Fibroblast of skin of scalp (primary cell): ENCODE measurements at places on chromosomes 3 and 15.

- peak; percentile 69 for DNase-seq
Measured at GRCh38 chr15:92682741-92683510, 27.4 kb upstream of the FAM174B start.

GRCh38 chr3:195061756-195062655, 209.0 kb downstream of the XXYLT1 start:
- no peak for DNase-seq

- no peak for DNase-seq
Measured at GRCh38 chr3:83524901-83525300, 1433.9 kb upstream of the CADM2 start.

DNA sequence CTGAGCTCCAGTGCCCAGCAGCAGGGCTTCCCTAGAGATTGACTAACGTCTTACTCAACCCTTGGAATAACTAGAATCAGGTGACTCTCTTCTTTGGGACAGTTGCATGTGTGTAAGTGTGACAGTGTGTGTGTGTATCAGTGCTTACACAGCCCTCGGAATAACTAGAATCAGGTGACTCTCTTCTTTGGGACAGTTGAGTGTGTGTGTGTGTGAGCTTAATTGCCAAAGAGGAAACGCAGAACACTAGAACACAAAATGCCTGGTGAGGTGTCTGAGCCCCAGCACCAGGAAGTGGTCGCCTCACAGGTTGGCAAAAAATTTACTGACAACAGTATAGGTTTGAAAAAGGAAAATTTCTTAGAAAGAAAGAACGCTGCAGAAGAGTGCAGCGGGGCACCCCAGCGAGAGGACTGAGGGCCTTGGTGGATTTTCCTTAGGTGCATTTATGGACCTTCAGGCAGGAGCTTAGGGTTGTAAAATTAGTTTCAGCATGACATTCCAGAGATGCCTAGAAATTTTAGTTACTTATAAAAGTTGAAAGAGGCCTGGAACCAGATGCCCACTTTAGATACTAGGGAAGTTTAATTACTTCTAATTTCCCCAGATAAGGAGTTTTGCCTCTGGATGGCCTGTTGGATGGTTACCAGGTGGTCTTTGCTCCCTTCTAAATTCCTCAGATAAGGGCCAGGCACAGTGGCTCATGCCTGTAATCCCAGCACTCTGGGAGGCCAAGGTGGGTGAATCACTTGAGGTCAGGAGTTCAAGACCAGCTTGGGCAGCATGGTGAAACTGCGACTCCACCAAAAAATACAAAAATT, 3.7 kb upstream of the WDR82 start:
- DNase-seq = no peak

- DNase-seq = no peak
Measured at GRCh38 chr3:140572334-140572733, 105.5 kb upstream of the TRIM42 start.

DNA sequence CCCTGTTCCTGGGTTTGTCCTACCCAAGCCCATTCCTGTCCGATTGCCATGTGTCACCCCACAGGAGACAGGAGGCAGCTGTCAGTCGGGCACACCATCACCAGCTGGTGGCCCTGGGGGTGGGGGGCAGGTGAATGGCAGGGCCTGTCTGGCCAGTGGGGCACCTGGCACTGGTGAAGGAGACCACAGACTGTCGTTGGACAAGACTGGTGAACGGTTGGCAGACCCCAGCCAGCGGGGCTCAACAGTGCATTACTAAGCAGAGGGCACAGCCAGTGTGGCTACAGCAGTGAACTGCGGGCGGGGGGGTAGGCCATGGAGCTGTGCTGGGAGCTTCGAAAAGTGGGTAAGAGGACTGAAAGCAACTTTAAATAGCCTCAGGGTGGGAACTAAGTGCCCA, 2.1 kb downstream of the SEMA7A start:
- DNase-seq = no peak

GRCh38 chr3:149332771-149333170, 665 bp downstream of the TM4SF18 start:
- peak; percentile 30 for DNase-seq
